ENCODE measurements at places on chromosomes 11 and 22.

DNA sequence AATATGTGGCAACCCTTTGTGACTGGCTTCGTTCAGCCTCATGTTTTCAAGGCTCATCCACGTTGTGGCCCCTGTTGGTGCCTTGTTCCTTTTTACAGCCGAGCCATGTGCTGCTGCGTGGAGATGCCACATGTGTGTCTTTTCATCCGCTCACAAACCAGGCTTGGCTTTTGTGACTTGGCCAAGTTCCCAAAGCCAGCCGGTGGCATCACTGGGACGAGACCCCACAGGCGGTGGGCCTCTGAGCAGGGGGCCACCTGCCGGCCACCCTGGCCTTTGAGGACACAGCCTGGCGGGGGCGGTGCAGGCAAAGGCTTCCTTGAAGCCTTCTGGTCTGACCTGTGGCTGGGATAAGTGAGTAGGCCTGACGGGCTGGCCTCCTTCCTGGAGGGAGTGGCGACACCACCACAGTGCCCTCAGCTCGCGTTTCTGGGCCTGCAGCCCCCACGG lies 10.5 kb downstream of the GRK2 start:
- DNase-seq, result no peak

DNA sequence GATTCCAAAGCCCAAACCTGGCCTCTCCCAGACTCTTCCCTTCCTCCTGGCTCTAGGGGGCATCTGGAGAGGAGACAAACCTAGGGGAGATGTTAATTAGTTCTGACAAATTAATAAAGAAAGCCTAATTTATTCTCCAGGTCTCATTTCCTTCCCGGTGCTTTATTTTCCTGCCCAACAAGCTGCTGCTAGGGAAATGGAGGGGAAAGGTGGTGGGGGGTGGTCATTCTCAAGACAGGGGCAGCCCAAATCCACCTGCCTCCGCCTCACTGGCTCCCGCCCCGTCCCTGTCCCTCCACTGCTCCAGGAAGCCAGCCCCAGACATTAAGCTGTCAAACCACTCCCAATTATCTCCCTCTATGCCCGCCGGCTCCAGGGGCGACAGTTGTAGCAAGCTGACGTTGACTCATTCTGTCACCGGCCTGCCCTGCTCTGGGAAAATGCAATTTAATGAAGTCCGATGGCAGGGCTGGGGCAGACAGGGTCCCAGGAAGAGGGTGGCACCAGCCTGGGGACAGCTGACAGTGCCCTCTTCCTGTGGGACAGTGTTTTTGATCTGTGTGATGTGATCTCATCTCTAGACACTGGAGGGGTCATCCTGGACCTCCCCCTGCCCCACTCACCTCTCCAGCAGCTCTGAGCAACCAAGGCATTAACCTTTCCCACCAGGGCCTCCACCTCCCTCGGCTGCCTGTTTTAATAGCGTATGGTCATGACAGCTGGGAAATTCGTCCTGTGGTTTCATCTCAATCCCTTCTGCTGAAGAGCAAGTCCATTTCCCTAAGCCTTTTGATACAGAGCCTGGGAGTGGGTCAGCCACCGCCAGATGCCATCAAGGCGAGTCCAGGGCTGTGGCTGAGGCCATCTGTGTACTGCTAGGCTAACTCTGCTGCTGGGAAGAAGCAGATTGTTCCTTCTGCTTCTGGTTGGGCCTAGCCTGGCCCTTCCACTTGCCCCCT lies 27.1 kb downstream of the NECTIN1 start:
- DNase-seq, result peak; percentile 10

DNA sequence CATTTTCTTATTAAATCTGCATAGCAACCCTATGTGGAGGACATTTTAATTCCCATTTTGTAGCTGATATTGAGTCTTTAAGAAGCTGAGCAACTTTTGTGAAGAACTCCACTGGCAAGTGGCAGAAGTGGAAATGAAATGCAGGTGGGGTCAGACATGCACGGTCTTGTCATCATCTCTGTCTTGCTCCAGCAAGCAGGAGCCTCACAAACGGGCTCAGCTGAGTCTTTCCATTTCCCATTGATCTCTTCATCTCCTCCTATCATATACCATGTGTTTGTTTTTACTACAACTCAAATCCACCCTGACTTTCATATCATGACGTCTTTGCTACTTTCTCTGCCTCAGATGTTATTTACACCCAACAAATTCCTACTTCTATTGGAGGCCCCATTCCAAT lies 97.9 kb upstream of the TENM4 start:
- DNase-seq, result no peak

DNA sequence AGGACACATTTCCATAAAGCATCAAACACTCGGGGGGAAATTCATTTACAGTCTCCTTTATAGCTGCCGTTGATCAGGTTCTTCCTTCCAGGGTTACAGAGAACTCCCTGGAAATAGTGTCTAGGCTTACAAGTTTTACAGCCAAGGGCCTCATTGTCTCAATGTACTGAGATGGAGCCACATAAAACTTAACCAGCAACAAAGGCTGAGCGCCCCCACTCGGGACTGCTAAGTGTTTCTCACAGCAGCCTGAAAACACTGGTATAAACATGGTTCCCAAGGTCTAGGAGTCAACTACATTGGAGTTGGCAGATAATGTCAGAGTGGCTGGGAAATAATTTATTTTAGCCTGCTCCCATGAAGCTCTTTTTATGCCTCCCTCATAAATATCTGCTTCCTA lies 686.2 kb downstream of the OPCML start:
- no peak for DNase-seq

GRCh38 chr11:926341-926916 lies 759 bp downstream of the AP2A2 start:
- DNase-seq, result peak; percentile 37

GRCh38 chr11:11346303-11346702 lies 6.7 kb downstream of the CSNK2A3 start:
- no peak for DNase-seq

GRCh38 chr11:73308003-73308960 lies at the start of gene ARHGEF17:
TSS of gene ARHGEF17 (plus strand) at chr11:73308276. CDS start at chr11:73308639, 363 bp downstream.
- peak; percentile 61 for DNase-seq

DNA sequence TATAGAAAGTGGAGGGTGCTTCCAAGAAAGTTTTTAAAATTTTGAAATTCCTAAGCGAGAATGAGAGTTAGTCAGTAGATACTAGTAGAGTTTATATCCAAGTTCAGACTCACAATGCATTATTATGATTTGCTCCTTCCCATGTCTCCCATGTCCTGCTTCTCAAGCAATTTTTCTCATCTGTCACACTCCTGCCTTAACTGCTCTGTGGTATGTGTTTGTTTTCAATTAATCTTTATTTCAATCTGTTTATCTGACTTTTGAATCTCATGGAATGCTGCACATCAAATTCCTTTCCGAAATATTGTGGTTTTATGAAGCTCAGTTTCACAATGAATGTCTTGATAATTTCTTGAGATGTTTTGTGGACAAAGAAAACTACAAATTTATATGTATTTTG lies 18.1 kb downstream of the THY1 start:
- no peak for DNase-seq

GRCh38 chr11:78773077-78773476 lies 198.4 kb upstream of the NARS2 start:
- DNase-seq, result no peak

DNA sequence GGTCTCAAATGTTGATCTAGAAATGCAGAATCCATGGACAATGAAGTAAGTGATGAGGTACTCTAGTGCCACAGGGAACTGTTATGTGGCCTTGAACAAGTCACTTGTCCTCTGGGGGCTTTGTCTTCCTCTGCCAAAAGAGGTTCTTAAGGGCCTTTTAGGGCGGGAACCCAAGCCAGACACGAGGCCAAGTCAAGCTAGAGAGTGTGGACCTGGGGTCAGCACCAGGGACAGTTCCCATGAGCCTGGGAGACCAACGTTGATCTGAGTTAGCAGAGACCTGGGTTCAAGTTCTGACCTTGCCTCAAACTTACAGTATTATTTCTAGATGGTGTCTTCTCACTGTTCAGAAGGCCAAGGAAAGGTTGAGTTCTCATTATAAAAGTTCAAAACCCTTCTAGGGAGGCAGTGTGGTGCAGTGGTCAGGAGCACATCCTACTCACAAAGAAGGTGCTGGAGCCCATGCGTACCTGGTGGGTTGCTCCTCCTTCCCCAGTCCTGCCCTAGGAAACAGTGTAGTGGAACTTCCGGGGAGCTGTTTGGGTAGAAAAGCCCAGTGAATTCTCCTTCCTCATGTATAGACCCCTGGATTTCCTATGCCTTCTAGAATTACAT lies 121.5 kb downstream of the CHST1 start:
- no peak for DNase-seq

DNA sequence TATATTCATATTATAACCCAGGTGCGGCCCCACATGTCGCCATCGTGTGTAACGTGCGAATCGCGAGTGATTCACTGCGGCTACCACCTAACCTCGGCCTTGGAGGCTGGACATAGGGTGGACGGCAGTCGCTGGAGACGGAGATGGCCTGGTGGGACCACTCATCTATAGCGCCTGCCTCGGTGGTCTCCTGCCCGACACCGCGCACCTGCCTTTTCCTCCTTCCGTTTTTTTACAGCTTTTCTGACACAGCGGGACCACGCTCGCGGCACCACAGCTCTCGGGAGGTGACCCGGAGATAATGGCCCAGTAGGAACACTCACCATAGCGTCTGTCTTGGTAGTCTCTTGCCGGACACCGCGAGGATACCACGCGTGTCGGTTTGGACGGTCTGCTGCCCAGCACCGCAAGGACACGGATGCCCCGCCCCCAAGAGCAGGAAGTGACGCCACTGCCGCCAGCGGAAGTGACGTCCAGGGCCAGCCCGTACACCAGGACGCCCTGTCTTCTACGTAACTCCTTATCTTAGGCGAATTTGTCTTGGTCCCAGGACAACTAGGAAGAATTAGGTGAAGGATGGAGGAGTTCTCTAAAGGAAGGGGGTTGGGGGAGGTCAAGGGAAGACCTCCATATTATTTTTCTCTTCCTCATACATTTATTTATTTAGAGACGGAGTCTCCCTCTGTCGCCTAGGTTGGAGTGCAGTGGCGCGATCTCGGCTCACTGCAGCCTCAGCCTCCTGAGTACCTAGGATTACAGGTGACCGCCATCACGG lies 6.4 kb downstream of the SNU13 start:
- DNase-seq, result peak; percentile 83

DNA sequence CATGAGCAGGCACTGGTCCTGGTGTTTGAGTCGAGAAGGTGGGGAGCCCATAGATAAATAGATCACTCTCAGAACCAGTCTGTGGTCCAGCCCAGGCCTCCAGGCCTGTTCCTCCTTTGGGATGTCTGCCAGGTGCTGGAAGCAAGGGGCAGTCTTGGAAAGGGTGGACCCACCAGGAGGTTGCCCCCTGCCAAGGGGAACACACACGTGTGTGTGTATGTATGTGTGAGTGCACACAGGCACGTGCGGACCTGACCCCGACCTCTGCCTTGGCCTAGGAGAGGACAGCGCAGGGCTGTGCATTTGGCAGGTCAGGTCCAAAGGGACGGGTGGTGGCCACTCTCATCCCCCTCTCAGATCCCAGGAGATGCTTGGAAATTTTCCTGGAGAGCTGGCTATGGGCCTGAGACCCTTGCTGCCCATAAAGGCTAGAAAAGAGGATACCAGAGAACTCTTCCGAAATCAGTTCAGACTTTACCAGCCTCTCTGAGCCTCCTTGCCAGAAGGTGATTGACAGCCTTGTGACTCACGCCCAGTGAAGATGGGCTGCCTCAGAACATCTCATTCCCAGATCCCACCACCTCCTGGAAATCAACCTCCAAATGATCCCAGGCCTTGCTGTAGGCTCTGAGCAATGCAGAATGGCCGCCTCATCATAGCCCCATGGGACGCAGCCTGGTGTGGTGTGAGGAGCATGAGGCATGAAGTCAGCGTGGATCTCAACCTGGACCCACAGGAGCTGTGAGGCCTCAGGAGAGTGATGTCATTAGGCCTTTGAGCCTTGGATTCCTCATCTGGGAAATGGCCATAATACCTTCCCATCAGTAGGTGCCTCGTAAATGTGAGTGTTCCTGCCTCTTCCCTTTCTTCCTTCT lies 24.0 kb upstream of the CREB3L1 start:
- peak; percentile 47 for DNase-seq

DNA sequence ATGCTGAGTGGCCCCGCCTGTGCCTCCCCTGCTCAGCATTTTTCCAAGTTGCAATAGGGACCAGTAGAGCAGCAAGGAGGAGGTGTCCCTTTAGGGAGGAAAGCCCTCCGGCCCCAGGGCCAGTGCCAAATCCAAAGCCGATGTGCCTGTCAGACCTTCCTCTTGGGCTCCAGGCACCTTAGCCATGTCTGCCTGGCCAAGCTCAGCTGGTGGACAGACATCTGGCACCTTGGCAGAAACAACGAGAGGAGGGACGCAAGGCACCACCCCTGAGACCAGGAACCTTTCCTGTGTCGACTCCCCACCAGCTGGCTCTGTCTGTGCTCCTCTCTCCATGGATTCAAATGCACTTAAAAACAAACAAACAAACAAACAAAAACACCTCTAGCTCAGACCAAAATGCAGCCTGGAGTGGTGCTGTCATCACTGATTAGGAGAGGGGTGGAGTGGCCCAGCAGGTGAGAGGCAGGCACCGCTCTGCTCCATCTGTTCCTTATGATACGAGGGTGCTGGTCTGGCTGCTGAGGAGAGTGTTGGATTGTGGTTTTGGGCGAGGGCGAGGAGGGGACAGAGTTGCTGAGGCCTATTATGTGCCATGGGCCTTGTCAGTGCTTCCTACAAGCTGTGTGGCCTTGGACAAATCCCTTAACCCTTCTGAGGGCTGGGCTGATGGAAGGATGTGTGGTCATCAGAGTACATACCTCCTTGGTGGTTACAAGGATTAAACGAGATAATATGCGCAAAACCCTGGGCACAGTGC lies 46.2 kb downstream of the TP53I11 start:
- no peak for DNase-seq

- DNase-seq, result no peak
Observed at GRCh38 chr11:96339706-96340554, 3.1 kb downstream of the MAML2 start.

GRCh38 chr11:77510095-77510494 lies 36.2 kb upstream of the PAK1 start:
- DNase-seq, result no peak

DNA sequence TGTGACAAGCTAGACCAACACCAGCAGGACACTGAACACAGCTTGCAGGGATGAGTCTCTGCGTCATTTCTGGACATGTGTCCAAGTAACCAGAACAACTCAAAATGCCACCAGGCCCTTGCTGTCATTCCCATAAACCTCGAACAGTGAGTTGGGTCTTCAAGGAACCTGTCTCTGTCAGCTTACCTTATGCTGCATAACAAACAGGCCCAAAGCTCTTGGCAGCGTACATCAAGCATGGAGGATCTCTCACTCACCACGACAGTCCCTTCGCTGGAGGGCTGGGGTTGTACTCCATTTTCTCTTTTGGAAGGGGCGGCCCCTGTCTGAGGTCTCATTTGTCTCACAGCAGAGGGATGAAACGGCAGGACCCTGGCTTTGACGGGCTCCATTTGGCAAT lies 6.8 kb downstream of the CDKN1C start:
- DNase-seq, result no peak
